EL (cell line): ENCODE measurements at places on chromosomes 2 and 18.

- DNase-seq, result no peak
Measured at GRCh38 chr2:202344178-202344577, 31.9 kb upstream of the BMPR2 start.

- DNase-seq, result no peak
Measured at GRCh38 chr2:220215785-220216184, 588.4 kb downstream of the SLC4A3 start.

DNA sequence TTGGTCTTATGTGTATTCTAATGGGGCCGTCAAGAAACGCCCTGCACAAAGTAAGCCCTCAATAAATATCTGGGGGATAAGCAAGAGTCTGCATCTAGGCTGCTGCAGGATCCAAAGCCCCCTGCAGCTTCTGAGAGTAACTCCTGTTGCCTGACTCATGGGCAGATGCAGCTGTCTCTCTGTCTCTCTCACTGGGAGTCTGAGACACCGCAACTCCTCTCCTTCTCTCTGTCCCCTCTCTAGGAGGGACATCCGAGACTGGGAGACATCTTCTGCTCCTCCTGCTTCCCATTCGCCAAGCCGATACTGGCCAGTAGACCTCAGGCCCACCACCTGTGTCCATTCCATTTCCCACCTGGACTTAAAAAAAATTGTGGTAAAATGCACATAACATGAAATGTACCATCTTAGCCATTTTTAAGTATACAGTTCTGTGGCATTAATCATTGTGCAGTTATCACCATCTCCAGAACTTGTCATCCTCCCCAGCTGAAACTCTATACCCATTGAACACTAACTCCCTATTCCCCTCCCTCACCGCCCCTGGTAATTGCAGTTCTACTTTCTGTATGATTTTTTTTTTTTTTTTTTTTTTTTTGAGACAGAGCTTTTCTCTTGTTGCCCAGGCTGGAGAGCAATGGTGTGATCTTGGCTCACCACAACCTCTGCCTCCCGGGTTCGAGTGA, 20.1 kb downstream of the DYSF start:
- DNase-seq, result no peak

DNA sequence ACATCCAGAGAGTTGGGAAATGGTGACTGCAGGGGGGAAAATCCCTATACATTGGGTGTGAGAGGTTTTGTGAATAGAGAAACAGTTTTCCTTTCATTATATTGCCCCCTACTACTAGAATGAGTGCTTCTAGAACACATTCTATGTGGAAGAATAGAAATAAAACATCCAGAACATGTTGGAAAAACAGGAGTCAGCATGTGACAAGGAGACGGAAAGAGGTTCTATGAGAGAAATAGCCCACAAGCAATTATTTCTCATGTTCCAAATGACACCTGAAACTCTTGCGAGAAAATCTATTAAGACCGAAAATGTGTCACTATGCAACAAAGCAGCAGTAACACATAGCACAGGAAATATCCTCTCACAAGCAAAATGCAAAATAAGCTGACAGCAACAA, 202.7 kb upstream of the SPOPL start:
- no peak for DNase-seq

DNA sequence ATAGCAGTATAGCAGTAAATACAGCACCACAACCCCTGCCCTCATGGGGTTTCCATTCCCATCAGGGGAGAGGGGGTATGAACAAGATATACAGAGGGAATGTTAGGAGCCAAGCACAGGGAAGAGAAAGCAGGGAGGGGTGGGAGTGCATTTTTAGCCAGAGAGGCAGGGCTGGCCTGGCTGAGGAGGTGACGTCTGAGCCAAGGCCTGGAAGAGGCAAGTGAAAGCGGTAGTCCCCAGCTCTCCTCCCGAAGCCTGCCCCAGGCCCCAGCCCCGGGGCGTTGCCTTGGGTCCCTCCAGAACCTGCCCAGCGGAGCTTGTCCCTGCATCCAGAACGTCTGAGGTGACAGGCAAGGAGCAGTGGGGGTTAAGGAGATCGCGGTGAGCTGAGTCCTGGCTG, 45.1 kb upstream of the FOSL2 start:
- DNase-seq, result no peak

GRCh38 chr2:138421971-138422335, 79.6 kb upstream of the SPOPL start:
- DNase-seq, result peak; percentile 87

GRCh38 chr2:84902526-84902925, 2.9 kb upstream of the TMSB10 start:
- DNase-seq, result no peak

- DNase-seq, result no peak
Measured at GRCh38 chr2:105183555-105184323, 57.8 kb upstream of the GPR45 start.

DNA sequence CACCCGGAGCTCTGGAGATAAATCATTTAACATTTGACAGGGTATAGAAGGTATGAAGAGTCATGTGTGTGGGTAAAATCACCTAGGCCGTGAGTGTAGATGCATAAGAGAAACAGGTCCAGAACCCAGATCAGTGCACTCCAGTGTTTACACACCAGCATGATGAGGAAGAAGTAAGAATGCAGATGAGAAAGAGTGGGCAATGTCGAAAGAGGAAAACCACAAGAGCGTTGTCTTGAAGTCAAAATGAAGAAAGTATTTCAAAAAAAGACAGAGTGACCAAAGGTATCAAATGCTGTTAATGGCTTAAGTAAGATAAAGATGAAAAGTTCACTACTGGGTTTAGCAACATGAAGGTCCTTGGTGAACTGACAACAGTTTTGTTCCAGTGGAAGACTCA, 32.0 kb upstream of the PLB1 start:
- no peak for DNase-seq
